Motor neuron (in vitro differentiated cells): ENCODE measurements at places on chromosomes 3 and 15.

DNA sequence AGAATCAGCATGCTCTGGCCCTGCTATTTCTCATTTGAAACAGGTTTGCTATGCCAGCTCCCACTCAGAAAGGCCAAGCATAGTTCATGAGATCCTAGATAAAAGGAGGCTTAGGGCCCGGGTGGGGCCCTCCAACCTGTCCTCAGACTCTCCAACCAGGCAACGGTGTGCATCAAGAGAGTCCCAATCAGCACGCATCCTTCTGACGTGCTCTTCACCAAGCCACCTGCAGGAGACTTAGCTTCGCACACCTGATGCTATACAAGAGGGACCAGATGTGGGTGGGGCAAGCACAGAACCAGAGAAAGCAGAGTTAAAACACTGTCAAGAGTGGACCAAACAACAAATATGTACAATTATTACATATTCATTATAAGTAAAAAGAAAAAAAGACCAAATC is 17.3 kb downstream of the STIMATE start:
- no peak for ATAC-seq

GRCh38 chr3:106093616-106094015 is 224.8 kb upstream of the CBLB start:
- no peak for ATAC-seq

GRCh38 chr15:82666606-82667005 is 19.4 kb upstream of the CPEB1 start:
- ATAC-seq: no peak

GRCh38 chr3:149091983-149092382 is 5.7 kb upstream of the HLTF start:
- no peak for ATAC-seq

DNA sequence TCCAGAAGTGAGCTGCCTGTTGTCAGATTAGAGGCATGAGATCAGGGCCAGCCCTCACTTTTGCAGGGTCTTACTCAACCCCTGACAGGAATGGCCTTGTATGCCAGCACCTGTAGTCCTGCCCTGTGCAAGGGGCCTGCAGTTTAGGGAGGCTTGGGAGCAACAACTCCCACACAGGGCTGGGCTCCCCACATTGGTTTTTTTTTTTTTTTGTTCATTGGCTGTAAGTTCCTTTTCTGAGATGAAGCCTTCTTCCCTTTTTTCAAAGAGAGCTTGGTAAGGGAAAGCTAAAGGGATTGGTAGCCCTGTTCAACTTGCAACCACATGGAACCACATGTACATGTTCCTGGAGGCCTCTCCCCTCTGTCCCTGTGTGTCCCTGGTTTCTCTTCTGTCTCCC is 46.4 kb downstream of the TNFAIP8L3 start:
- ATAC-seq: no peak

DNA sequence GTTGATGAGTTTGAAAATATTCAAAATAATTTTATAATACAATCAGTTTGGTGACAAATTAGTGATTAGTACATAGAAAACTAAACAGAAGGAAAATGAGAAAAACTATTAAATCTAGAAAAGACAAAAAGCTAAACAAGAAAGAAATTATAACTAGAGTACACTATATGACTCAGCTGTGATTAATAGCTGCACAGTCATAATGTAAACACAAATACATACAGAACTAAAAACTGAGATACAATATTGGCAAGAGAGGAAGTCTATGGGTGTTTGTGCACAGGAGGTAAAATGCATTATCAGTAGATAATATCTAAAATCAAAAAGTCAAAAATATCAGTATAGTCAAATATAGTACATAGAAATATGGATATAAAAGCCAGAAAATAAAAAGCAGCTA is 80.7 kb upstream of the PCSK6 start:
- ATAC-seq: no peak

- no peak for ATAC-seq
Observed at GRCh38 chr3:172126741-172127140, 87.4 kb downstream of the FNDC3B start.
